ENCODE measurements at places on chromosomes 16 and 17. TPM values are rescaled to one million over a fixed set of nuclear protein-coding genes. Genes with fewer than 3 reads are reported as not detected.

DNA sequence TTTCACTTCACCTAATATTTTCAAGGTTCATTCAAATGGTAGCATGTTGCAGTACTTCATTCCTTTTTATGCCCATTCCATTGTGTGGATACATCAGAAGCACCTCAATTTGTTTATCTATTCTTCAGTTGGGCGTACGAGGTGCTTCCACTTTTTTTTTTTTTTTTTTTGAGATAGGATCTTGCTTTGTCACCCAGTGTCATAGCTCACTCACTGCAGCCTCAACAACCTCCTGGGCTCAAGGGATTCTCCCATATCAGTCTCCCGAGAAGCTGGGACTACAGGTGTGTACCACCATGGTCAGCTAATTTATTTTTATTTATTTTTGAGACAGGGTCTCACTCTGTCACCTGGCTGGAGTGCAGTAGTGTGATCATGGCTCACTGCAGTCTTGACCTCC, 22.5 kb upstream of the SPNS3 start:
- H3K36me3 ChIP-seq, result no peaks in the 10 kb centered on the region
- peaks cover 5% of the 10 kb centered on the region for H3K4me1 ChIP-seq
- no peak overlapping the region for H3K27ac ChIP-seq
- no peaks in the 10 kb centered on the region for H3K27me3 ChIP-seq

IRF8 gene
- 328 TPM for total RNA-seq

DNA sequence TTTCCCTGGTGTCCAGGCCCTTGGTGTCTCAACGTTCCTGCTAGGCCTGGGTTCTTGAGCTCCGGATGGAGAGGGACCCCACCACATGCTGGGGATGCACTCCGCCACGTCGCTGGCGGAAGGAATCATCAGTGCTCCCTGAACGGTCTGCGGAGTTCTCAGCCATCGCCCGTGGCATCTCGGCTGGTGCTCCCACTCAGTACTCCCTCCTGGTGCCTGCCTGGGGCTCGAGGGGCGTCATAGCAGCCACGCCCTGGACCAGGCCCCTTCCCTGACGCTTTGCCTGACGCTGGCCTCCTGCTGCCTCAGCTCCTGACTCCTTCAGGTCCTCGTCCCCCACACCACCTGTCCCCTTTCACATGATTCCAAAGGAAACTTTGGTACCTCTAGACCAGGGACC, 95.9 kb upstream of the CIBAR2 start:
- H3K4me3 ChIP-seq, result no peak overlapping the region
- H3K36me3 ChIP-seq, result no peaks in the 10 kb centered on the region
- no peaks in the 10 kb centered on the region for H3K4me1 ChIP-seq
- DNase-seq, result no peak
- H3K27me3 ChIP-seq, result peaks cover 2% of the 10 kb centered on the region

- peaks cover 21% of the 10 kb centered on the region for H3K4me1 ChIP-seq
- no peak overlapping the region for H3K27ac ChIP-seq
- DNase-seq, result no peak
- peaks cover 22% of the 10 kb centered on the region for H3K36me3 ChIP-seq
- no peak overlapping the region for H3K4me3 ChIP-seq
Measured at GRCh38 chr17:66682283-66682682, 152.6 kb upstream of the CACNG5 start.

CRYBA1 gene
- total RNA-seq, result not detected

- H3K4me3 ChIP-seq, result no peak overlapping the region
- H3K27me3 ChIP-seq, result no peaks in the 10 kb centered on the region
- H3K27ac ChIP-seq, result no peak overlapping the region
- no peak for DNase-seq
- H3K4me1 ChIP-seq, result no peaks in the 10 kb centered on the region
- peaks cover 13% of the 10 kb centered on the region for H3K36me3 ChIP-seq
Measured at GRCh38 chr16:81384006-81384405, 60.6 kb upstream of the CMIP start.

CCL4 gene
- total RNA-seq, result 4.6 TPM

SLC12A4 gene
- 24.3 TPM for total RNA-seq

Data from activated naive CD4-positive, alpha-beta T cell treated with anti-CD3 and anti-CD28 coated beads for 36 hours (primary cell).